Right forelimb (tissue), 1 donor: ENCODE measurements at places on chromosomes 16 and 17.
A peak's percentile ranks its signal among the peaks of the same experiment; 100 is the strongest.

GRCh38 chr16:58615280-58615679 lies 14.3 kb downstream of the CNOT1 start:
- DNase-seq, result no peak

DNA sequence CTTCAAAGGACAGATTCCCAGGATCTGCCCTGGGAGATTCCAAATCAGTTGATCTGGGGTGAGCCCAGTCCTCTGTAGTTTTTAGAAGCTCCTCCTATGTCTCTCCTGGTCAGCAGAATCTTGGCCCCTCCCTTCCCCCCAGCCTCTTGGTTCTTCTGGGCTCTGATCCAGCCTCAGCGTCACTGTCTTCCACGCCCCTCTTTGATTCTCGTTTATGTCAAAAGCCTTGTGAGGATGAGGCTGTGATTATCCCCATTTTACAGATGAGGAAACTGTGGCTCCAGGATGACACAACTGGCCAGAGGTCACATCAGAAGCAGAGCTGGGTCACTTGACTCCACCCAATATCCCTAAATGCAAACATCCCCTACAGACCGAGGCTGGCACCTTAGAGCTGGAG lies 840 bp upstream of the CDH5 start:
- DNase-seq, result peak; percentile 70

- DNase-seq, result peak; percentile 30
Observed at GRCh38 chr16:57366544-57367040, 5.7 kb upstream of the CX3CL1 start.

DNA sequence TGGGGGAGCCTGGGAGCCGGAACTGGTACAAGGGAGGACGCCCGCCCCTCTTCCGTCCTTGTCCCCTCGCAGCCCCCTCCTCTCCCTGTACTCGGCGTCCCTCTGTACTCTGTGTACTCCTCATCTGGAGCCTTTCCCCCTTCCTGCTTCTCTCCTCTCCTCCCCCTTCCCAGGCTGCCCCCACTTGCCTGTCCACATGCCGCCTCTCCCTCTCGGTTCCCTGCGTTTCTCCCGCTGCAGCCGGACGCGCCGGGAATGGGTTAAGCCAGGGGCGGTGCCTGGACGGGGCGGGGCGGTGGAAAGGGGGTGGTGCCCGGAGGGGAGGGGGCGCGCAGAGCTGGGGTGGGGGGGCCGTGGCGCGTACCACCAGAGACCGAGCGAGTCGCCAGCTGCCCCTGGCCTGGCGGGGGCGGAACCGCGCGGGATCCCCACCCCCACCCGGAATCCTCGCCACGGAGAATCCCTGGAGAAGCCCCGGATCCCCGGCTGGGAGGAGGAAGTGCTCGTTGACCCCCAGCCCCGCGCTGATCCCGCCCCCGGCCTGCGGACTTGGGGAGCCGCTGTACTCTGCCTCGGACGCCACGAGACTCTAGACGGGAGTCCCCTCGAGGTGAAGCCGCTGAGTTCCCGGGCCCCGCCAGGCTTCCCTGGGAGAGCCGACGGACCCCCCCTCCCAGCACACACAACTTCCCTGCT lies 22.6 kb downstream of the GJD3 start:
- peak; percentile 90 for DNase-seq

DNA sequence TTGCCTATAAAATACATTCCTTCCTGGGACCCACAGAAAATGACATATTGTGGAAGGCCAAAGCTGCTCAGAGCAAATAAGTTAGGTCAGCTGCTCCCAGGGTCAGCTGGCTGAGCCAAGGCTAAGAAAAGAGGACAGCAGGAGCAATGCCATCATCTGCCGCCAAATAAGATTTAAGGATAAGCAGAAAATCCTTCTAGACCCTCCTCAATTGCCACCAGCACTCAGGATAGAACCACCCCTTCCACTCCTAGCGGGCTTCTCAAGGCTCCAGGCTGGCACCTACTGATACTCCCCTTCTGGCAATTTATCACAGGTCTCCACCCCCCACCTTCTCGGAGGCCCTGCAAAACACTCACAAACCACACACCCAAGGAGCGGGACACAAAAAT lies 22.9 kb downstream of the MBTPS1 start:
- DNase-seq, result no peak

- peak; percentile 78 for DNase-seq
Observed at GRCh38 chr17:41917679-41918313, 955 bp downstream of the ACLY start.

DNA sequence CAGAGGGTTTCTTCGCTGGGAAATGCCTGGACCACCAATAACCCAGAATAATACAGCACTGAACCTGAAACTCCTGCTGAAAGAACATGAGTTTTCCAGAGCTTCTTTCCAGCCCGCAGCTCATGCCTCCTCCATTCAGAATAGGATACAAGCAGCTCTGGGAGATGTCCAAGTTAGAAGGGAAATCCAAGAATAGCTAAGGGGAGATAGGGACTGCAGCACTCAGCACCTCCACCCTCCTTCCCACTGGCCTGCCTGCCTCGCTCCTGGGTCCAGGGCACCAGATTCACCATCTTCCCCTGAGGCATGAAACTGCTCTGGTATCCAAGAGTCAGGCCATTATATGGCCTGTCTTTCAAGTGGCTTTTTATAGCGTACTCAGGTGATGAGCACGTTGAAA lies 4.1 kb downstream of the KRT31 start:
- no peak for DNase-seq

DNA sequence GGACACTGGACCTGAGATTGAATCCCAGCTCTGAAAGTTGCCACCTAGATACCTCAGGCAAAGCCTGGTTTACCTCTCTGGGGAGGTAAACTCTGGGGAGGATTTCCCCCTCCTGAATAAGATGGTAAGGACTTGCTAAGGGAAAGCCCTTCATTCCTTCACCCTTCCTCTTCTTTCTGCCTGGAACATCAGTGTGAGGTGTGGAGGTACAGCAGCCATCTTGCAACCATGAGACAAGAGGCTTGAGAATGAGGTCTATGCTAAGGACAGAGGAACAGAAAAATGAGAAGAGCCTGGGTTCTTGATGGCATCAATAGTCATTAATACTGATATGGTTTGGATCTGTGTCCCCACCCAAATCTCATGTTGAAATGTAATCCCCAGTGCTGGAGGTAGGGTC lies 23.7 kb upstream of the ADCY9 start:
- no peak for DNase-seq

- DNase-seq, result no peak
Observed at GRCh38 chr16:78916928-78917545, 683.5 kb downstream of the MAF start.

DNA sequence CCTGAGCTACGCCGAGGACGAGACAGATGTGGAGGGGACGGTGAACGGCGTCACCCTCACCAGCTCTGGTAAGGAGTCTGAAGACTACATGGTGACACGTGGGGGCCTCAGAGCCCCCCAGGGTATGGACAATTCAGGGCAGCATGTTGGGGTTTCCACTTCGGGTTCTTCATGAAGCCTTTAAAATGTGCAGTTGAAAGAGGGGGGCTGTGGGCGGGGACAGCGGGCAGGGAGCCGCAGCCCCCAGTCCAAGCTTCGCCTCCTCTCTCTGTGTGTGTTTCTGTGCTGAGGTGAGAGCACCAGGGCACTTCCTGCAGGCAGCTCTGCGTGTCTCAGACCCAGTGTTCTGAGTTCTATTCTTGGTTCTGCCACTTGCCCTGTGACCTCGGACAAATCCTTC lies 24.0 kb downstream of the NMRAL1 start:
- no peak for DNase-seq

DNA sequence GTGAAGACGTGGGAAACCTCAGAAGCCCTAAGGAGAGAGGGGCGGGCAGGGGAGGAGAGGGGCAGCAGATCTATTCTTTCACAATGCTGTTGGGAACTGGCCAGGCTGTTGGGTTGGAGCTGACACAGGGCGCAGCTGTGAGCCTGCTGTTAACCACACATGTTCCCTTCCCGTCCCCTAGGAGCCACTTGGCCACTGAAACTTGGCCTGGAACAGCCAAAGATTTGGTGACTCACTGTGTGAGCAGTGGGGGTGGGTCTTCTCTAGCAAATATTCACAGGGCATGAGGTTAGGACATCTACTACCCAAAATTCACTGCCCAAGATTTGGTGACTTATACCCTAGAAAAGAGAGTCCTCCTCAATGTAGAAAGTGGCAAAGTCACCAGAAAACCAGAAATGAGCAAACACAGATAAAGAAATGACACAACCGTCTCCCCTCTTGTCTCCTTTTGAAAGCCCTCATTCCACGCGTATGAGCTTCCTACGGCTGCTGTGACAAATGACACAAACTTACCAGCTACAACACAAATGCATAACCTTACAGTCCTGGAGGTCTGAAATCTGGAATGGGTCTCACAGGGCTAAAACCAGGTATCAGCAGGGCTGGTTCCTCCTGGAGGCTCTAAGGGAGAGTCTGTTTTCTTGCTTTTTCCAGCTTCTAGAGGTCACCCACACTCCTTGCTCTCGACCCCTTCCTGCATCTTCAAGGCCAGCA lies 6.3 kb downstream of the TBC1D16 start:
- DNase-seq, result peak; percentile 85

DNA sequence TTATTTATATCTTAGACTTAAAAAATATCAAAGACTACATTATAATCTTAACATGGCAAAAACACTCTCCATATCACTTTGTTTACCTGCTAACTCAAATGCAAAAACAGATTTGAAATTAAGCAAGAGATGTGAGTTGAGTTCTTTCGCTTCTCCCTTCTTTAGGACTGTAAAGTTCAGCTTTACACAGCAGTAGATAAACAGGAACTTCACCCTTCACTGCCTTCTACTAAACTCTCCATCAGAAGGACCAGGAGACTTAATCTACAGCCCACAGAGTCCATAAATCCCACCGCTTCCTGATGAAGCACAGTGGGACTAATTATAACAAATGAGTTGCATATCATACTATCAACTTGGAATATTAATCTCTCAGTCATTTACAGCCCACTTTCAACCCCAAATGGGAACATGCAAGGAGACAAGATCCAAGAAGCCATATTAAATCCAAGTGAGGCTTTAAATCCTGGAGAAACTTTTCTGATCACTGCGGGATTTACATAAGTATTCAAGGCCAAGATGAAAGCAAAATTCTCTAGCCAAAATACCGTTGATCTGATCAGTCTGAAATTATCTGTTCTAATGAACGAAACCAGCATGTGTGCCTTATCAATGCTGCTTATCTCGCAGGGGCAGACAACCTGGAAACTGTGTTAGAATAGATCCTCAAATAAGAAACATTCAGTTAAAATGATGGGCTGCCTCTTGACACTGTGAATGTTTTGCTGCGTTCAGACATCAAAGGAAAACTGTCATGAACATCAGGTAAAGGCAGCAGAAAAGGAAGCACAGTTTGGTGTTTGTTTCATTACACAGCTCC lies 1.6 kb downstream of the AMFR start:
- no peak for DNase-seq

DNA sequence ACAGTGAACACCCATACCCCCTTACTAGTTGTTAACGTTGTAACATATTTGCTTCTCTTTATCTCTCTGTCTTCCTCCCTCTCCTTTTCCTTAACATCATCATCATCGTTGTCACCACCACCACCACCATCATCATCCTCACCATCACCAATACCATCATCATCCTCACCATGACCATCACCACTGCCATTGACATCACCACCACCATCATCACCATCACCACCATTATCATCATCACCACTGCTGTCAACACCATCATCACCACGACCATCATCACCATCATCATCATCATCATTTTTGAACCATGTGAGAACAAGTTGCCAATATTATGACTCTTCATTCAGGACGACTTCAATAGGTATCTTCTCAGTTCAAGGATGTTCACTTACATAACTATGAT lies 35.5 kb downstream of the SHISA6 start:
- no peak for DNase-seq

DNA sequence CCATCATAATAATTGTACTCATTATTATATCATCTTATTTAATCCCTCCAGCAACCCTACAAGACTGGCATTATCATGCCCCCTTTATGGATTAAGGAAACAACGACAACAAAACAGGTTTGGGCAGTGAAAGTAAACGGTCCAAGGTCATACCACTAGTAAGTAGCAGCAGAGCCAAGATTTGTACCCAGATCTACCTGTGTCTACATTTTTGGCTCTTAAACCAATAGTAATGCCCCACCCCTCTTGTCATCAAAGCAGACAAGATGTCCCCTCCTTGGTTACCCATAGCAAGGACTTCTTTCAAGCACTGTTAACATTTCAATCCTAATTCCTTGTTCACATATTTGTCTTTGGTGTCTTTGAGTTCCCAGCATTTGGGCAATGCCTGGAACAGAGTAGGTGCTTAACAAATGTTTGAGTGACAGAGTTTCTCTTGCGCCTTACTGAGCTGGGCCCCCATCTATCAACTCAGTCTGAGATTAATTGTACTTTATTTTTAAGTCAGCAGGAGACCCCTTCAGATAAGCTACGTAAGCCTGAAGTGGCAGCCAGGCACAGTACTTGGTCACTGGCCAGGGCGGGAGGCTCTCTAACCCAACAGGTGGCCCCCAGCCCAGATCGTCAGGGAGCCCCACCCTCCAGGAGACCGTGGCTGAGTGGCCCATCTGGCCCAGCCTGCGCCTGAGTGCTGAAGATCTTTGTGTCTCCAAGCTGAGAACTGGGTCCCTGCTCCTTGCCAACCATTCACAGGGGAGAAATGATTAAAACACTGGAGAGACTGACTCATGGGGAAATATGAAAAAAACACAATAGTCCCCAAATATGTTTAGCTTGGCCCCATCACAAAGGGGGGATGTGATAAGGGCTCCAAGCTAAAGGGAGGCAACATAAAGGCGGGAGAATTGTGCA lies 75.8 kb downstream of the AXIN2 start:
- no peak for DNase-seq

GRCh38 chr16:27237219-27238015 lies 31.2 kb downstream of the NSMCE1 start:
- DNase-seq, result no peak

DNA sequence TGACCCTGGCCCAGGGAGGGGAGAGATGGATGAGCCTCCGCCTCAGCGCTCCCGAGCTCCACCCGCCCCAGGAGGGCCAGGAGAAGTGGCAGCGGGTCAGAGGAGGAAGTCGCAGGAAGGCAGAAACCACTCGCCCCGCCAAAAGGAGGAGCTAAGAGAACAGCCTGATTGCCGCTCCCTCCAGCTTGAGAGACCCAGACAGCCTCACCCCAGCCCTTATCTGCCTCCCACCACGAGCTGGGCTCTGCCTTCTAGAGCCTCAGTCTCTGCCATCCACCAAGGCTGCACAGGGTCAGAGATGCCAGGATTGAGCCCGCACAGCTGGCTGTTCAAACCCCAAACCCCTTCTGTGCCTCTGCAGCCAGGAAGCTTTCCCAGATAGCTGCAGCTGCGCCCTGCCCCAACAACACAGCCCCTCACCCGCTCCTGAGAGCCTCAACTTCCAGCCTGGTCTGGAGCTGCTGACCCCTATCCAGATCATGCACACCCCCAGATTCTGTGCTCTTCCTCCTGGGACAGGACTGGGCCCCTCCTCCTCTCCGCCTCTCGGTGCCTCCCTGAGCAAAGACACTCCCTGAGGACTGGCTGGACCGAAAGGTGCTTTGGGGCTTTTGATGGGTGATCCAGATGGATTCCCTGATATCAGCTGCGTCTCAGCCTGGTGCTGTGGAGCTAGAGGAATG lies 1.0 kb upstream of the ATP2A3 start:
- DNase-seq, result no peak

DNA sequence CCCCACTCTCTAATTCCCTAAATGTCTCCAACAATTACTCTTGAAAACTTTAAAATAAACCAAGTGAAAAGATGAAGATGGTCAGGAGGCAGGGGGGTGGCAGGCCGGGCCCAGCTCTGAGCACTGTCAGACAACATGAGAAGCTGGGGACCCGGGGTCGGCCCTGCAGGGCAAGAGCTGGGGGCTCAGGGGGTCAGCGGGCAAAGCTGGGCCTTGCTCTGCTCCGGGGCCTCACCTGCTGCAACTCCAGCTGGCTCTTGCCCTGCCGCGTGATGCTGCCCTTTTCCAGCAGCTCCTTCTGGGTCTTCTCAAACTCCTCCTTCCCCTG lies 14.8 kb downstream of the CTRB1 start:
- DNase-seq, result no peak

GRCh38 chr16:78235168-78235800 lies 135.8 kb downstream of the WWOX start:
- peak; percentile 67 for DNase-seq
